ENCODE measurements at places on chromosomes 7 and 10.

GRCh38 chr7:42100156-42100508 is 136.9 kb downstream of the GLI3 start:
- peak; percentile 84 for DNase-seq

DNA sequence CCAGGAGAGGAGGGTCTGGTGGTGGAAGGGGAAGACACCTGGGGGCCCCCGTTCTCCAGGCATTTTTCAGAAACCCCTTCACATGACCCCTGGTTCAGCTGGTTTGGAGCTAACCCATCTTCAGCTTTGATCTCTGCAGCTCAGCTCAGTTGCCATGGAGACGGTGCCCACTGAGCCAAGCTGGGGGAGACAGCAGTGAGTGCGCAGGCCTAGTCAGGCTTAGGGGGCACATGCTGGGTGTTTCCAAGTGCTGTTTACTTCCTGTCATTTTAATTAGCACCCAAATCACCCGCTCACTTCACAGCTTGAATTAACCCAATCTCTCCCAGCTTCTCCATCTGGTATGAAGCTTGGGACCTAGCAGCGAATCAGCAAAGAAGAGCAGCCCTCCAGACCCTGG is 9.0 kb downstream of the SPOCK2 start:
- no peak for DNase-seq

DNA sequence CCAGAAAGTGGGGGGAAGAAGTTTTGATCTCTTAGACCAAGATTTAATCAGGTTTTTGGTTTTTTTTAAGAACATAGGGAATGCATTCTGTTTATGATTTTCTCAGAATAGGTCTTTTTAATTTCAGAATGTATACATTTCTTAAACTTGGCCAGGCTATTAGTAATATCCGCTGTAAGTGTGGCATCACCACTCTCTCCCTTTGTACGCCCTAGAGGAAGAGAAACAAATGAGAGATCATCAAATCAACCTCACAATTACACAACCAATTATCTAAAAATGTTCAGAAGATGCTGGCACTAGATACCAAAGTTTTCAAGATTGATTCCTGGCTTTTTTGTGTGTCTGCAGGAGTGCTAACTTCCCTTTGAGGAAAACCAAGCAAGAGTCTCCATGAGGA is 70.0 kb downstream of the KLF6 start:
- DNase-seq, result peak; percentile 60

DNA sequence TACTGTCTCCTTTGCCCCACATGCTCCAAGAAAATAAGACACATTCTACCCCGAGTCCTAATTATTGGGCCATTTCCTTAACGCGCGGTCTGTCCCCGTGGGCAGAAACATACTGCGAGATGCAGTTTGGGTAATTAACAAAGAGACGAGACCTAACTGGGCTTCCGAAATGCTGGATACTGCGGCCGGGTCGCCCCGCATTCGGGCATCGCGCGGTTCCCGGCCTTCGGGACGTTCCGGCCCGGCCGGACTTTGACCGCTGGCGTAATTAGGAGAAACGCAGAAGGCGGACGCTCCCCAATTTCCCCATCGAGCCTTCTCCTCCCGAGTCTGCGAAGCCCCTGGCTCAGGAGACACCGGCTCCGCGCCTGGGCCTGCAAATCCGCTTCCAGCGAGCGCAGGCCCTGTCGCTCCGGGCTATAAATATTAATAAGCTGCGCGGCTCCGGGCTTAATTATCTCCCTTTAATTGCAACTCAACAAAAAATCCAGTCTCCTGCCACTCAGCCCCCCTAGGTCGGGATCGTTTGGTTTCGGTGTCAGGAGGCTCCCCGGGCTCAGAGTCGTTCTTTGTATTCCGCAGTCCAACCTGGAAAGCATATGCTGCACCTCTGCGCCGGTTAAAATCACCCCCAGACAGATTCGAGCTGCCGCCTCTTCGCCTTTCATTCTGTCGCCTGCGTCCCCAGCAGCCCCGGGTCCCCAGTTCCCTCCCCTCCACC is 131.5 kb downstream of the SPAG6 start:
- DNase-seq, result no peak

DNA sequence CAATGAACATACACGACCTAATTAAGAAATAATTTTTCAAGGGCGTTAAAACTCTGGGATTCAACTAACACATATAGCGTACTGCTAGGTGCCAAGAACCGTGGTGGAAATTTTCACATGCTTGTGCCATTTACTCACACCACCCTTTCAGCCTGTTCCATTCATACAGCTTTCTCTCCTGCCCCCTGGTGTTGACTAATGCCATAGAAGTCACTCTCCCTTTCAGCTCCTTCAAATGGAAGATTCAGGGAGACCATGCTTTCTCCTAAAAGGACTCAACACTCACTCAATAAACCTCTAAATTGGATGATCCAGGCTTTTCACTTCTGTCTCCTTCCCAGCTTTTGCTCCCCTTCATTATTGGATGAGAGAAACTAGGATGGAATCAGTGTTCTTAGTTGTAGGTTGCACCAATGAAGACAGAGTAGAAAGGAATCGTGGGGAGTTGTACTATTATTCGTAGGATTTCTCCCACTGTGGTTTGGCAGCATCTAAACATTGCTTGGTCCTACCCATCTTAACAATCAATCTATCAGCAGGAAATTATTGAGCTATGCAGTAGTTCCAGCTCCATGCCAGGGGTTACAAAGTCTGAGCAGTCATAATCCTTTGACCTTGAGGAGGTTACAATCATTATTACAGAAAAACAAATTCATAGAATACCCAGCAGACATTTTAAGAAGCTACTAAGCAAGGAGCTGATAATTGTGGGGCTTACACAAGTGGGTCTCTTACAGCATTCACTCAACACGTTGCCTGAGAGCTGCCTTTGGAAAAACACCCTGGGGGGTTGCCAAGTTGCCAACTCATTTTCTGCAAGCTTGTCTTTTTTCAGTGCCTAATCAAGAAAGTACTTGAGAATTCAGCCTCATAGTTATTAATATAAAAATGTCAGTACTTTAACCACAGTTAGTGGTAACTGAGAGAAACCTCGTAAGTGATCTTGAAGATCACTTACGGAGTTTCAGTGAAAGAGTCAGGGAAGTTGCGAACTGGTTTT is 2.8 kb upstream of the PPP1R3C start:
- peak; percentile 36 for DNase-seq

GRCh38 chr10:72238392-72239175 is 22.5 kb upstream of the ASCC1 start:
- DNase-seq, result no peak

- DNase-seq, result no peak
Measured at GRCh38 chr7:82289152-82289535, 154.4 kb downstream of the CACNA2D1 start.

- DNase-seq, result no peak
Measured at GRCh38 chr7:69691327-69691726, 93.1 kb downstream of the AUTS2 start.

DNA sequence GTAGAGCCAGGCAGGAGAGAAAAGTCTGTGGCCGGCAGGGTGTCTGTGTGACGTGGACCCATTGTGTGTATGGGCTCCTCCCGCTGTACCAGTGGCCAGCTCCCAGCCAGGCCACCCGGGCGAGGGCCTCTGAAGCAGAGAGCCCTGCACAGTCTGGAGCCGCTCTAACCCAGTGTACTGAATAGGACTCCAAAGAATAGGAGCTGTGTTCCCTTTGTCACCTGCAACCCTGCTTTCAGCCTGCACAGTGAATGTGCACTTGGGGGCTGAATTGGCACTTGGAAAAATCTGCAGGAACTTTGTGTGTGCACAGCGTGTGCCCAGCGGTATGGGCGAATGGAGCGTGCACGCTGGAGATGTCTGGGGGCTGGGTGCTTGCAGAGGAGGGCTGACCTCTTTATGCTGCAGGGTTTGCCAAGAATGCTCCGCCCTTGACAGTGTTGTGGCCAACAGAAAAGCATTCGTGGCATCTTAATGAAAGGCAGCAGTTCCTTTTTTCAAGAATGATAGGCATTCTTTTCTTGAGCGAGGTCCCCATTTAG is 216.2 kb downstream of the AUTS2 start:
- peak; percentile 60 for DNase-seq

- peak; percentile 60 for DNase-seq
Measured at GRCh38 chr10:33143160-33143728, 185.2 kb upstream of the ITGB1 start.

GRCh38 chr7:28981161-28981465 is 23.0 kb upstream of the TRIL start:
- DNase-seq, result no peak

GRCh38 chr10:71011141-71011540 is 122.8 kb upstream of the PCBD1 start:
- no peak for DNase-seq

DNA sequence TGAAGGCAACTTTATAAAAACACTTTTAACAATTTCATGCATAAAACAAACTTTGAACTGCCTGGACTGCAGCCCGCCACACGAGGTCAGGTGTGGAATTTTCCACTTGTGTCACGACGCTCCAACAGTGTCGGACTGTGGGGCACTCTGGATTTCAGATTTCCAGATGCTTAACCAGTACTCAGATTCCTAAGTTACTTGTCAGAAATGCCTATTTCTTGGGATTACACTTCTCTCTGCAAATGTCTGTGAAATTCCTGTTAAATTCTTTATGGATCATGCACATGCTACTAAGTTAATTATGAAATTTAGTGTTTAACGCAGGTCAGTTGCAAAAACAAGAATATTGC is 473 bp upstream of the GPER1 start:
- DNase-seq, result no peak

GRCh38 chr7:98974205-98974604 is 95.9 kb downstream of the TRRAP start:
- no peak for DNase-seq

DNA sequence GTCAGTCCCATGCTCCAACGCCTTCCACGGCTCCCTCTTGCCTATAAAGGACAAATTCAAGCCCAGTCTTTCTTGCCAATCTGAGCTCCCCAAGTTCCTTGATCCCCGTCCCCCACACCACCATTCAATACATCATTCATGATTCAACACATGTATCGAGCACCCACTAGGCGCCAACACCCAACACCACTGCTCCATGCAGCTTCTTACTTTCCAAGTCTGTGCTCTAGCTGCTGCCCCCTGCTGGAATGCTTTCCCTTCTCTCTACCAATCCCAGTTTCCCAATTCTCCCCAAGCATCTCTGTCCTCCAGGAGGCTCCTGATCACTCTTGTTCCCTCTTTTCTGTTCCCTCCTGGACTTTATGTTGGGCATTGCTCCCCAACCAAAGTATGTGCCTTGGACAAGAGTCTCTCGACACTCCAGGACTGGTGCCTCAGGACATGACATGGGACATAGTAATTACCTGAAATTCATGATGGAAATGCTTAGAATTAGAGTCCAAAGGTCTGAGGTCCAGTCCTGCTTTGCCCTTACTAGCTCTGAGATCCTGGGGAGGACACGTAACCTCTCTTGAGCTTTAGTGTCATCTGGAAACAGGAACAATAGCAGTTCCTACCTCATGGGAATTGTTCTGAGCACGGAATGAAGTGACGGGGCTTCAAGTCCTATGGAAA is 172.7 kb downstream of the NEURL1 start:
- DNase-seq, result no peak
